A549 treated with Mapracorat at 1 μM for 4 hours (cell line): ENCODE measurements at places on chromosomes 4 and X. TPM values are rescaled to one million over a fixed set of nuclear protein-coding genes. Genes with fewer than 3 reads are reported as not detected.

Gene FMR1NB
- not detected in 5 replicates for total RNA-seq

Gene WDFY3
- 6.1 to 9.0 TPM (median 7.5 TPM) in 5 replicates for total RNA-seq

Gene BANK1
- 0.63 to 1.8 TPM (median 0.93 TPM) in 5 replicates for total RNA-seq

Gene AMTN
- not detected in 5 replicates for total RNA-seq

Gene CT45A3
- 0.21 to 0.39 TPM (median 0.27 TPM) in 3 of 5 replicates, not detected in the others for total RNA-seq

Gene CSAG1
- 0.26 to 0.92 TPM (median 0.43 TPM) in 4 of 5 replicates, not detected in the other for total RNA-seq

Gene ASMT
- total RNA-seq: 0.16 to 0.53 TPM (median 0.45 TPM) in 4 of 5 replicates, not detected in the other

Gene DKK2
- total RNA-seq: not detected in 5 replicates

Gene GPR143
- total RNA-seq: 0.08 to 0.37 TPM (median 0.24 TPM) in 5 replicates
